Fibroblast of villous mesenchyme (primary cell): ENCODE measurements at places on chromosomes 6 and 20.

DNA sequence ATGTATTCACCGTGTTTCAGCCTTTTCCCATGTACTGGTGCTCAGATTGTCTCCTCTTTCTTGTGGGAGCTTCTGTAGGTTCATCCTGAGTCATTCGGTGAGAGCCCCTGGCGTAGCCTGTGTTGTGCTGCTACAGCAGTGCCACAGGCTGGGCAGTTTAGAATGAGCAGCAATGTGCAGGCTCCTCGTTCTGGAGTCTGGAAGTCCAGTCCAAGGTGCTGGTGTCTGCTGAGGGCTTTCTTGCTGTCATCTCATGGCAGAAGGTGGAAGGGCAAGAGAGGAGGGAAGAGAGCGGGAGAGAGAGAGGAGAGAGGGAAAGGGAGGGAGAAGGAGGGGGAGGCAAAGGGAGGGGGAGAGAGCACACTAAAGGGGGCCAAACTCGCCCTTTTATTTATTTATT is 15.1 kb downstream of the OSBPL2 start:
- no peak for DNase-seq

DNA sequence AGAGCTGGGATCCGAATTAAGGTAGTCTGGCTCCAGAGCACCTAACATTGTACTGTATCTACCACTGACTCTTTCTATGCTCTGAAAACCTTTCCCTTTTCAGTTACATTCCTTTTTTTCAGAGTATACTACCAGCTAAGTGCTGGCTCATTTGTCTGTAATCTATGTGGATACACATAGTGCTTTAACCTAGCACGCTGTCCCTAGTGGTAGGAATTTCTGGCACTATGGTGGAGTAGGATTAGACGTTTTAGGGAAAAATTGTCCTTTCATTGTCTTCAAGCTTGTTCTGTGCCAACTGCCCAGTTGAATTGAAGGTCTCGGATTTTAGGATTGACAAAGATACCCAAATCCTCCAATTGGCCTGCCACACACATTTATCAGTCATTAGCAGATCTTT is 259.1 kb upstream of the FERMT1 start:
- DNase-seq = peak; percentile 23

DNA sequence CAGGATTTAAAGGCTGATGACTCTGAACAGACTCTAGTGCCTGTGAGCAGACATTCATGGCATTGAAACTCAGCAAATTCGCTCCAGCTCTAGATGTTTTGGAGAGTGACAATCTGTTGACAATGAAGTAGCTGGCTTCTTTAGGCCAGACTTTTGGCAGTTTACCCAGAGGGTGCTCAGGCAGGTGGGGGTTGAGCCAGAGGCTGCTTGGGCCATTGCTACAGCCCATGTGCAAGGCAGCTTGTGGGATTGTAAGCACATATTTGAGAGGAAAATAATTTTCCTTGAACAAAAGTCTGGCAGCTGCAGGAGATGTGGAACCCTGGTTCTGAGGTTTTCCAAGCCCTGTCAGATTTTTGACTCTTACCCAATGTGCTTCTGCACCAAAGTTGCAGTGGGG is 311.6 kb downstream of the CDC5L start:
- DNase-seq = no peak

- peak; percentile 53 for DNase-seq
Measured at GRCh38 chr6:168828800-168829199, 387.8 kb downstream of the SMOC2 start.

- peak; percentile 21 for DNase-seq
Measured at GRCh38 chr6:32816746-32817204, at the start of gene HLA-DOB. TSS of gene HLA-DOB (minus strand) at chr6:32817002. CDS start at chr6:32816951, 51 bp downstream.

DNA sequence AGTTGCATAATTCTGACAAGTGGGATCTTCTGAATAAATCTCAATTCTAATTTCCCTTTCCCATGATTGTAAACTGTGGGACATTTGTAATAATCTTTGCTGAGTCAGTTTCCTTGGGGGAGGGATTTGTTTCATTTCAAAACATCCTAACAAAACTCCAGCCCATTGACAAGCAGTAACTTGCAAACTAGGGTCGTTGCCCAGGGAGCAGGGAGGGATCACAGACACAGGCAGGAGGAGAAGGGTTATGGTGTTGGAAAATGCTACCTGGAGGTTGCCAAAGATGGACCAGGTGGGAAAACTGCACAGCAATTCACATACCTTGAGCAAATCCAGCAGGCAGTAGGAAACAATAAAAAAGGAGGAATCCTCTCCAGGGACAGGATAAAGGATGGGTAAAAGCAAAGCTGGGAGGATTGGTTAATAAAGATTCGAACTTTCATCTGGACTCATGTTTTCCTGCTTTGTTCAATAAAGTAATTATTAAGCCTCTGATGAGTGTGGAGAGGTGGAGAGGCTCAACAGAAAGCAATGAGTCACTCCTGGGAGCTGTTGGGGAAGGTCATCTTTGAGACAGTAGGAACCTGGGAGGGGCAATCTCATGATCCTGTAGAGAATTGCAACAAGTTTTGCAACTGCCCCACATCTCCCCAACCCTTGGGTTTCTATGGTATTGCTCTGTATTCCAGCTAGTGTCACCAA is 87.3 kb upstream of the AKIRIN2 start:
- DNase-seq = peak; percentile 75

- no peak for DNase-seq
Measured at GRCh38 chr6:21745543-21746337, 152.2 kb downstream of the SOX4 start.

DNA sequence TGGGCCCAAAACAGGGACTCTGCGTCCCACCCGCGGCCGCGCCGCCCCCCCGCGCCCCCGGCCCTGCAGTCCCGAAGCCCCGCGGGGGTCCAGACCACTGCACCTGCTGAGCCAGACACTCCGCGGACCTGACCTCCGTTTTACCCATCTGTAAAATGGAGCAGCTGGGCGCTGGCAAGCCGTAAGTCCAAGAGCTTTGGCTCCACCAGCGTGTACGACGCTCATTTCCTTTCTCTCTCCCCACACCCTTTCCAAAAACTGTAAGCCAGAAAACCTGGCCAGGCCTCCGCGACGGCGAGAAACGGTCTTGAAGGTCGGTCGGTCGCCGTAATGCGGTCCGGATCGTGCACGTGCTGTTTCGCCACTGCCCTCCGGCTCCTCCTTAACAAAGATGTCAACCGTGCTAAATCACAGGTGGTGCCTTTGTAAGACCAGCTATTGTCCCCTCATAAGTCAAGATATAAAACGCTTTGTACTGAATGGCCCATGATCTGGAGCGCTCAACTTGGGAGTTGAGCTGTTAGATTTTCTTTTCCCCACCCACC is 7.8 kb upstream of the NR2E1 start:
- DNase-seq = no peak

DNA sequence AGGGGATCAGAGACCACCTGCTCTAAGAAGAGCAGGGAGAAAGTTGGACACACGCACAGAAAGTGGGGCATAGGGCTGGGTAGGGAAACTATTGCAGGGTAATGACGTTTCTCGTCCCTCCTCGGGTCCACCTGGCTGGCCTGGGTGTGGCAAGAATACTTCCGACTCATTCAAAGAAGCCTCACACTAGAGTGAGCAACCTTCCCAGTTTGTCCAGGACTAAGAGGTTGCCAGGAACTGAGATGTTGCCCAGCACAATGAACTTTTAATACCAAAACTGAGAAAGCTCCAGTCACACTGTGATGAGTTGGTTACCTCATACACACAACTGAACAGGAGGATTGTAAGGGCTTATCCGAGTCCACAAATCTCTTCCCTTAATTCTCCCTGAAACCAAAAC is 74.5 kb upstream of the ADGRF1 start:
- DNase-seq = no peak

DNA sequence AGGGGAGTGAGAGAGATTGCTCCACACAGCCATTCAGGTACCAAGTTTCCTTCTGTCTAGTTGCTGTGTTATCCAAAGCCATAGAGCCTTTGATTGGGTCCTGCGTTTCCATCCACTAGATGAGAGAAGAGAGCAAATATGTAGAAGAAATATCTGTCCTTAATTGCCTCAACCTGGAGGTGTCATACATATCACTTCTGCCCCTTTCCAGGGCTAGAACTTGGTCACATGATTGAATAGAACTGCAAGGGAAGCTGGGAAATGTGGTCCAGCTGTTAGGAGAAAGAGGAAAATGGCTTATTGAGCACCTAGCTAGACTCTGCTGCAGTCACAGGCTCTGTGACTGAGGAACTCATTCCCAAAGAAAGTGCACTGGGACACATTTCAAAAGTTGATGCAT is 115.6 kb upstream of the JAG1 start:
- DNase-seq = no peak

DNA sequence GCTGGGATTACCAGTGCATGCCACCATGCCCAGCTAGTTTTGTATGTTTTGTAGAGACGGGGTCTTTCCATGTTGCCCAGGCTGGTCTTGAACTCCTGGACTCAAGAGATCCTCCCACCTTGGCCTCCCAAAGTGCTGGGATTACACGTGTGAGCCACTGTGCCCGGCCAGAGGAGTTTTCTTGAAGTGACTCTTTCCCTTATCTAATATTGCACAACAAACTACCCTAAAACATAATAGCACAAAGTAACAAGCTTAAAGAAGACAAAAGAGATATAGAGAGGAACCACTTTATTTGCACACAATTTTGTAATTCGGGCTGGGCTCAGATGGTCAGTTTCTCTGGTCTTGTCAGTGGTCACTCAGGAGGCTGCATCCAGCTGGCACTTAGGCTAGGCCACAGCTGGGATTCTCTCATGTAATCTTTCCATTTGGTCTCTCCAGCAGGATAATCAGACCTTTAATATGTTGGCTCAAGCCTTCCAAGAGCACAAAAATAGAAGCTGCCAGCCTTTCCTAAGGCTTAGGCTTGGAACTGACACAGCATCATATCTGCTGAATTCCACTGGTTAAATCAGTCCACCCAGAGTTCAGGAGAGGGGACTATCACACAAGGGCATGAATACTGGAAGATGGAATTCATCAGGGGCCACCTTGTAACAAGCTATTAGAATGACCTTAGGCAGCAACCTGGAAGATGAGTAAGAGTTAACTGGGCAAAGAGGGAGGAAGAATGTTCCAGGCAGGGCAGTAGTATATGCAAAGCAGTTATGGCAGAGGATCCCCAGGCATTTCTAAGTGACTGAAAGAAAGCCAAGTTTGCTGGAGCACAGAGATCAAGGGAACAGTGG is 56.7 kb upstream of the PNRC1 start:
- peak; percentile 9 for DNase-seq

GRCh38 chr20:44930517-44931168 is 20.8 kb downstream of the PABPC1L start:
- no peak for DNase-seq

- DNase-seq = no peak
Measured at GRCh38 chr6:21560249-21560648, 33.3 kb upstream of the SOX4 start.

GRCh38 chr6:17393892-17394631 is 667 bp downstream of the CAP2 start:
- DNase-seq = peak; percentile 61

GRCh38 chr20:10065154-10065833 is 30.5 kb downstream of the ANKEF1 start:
- no peak for DNase-seq

DNA sequence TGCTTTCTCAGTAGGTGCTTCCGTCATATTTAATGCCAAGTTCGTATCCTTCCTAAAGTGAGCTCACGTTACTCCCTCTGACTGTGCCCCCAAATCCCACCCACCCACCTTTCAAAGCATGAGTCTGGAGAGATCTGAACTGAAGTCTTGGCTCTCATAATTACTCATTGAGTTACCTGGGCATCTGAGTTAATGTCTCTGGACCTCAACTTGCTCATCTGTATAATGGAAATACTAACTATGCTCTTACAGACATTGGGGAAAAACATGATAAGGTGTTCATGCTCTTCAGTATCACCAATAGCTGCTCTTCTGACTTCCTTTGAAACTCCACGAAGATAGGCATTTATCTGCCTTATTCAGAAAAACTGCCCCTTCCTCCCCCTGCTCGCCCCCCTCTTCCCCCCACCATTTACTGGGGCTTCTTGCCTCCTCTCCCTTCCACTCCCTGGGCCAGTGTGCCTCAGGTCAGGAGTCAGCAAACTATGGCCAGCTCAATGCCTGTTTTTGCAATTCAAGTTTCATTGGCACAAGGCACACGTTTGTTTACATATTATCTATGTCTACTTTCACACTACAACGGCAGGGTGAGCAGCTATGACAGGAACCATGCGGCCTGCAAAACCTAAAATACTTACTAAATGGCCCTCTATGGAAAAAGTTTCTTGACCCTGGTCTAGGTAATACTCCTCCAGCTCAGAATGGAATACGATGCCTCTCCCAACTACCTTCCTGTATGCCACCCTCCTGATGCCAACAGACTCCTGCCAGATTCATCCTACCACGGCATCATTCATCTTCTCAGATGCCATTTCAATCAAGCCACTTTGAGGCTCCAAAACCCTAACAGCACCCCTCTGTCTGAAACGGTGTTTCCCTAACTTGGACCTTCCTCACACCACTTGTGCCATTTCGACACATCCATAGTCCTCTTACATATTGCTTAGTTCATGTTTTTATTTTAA is 138.7 kb downstream of the ZMYND8 start:
- no peak for DNase-seq

DNA sequence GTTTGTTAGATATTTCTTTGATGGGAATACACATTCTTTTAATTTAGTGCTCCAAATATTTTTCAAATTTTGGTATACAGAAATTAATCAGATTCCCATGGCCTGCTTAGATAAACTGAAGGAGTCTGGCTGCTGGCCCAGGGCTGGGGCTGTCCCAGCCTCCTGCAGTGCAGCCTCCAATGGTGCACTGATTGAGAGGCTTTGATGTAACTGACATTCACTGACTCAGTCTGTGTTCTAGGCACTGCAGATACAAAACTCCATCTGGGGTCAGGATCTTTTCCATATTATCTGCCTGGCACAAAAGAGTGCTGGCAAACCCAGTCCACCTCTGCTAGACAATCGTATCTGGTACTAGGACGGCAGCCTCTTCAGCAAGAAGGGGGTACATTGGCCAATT is 64.8 kb downstream of the GRIK2 start:
- no peak for DNase-seq

DNA sequence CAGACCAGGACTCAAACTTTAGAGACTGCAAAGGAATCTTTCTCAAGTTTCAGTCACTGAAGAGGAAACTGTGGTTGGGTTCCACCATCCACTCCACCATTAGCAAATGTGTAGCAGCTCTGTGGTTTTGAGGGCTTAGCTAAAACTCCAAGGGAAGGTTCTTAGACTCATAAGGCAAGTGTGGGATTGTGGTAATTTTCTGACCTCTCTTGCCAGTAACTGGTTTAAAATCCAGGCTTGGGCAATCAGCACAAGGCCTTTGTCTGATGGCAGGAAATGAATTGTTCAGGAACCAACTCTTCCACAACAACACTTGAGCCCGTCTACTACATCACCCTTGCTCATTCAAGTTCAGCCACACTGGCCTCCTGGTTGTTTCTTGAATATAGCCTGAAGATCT is 68.6 kb upstream of the FBXL4 start:
- no peak for DNase-seq
